RWPE1 (cell line): ENCODE measurements at places on chromosomes 1 and 21.

DNA sequence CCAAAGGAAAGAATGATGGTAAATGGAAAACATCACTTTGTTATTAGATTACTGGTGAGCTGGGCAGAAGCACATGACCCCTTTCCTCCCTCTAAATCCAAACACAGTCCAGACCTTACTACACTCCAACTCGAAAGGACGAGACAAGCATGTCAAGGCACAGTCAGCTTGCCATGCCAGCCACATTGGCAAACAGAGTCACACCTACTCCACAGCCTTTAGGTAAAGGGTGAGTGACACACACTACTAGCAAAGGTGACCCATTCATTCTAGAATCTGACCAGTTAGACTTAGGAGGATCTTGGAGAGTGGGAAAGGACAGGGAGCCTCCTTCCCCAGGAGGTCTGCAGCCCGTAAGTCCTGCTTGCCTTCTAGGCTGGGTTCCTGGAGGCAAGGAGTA, 3.0 kb downstream of the SLC44A3 start:
- DNase-seq: no peak

- no peak for DNase-seq
These were observed 6.8 kb downstream of the MIER1 start for GRCh38 chr1:66931590-66931989.

DNA sequence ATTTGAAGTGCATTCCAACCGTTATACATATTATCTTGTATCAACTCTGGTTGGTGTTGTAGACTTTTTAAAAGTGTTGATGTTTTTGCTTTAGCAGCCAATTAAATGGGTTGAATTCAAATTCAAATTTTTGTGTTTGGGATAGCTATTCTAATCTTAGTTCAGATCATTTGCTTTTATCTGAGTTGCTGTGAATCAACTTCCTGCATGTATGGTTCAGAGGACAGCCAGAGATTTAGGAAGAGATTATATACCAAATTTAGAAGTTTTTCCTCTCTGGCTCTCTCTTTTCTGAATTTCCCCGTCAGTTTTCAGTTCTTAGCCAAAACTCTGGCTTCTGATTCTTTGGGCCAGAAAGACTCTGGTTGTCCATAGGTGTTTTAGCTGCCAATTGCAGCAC, 415.5 kb downstream of the NUF2 start:
- DNase-seq: no peak

- no peak for DNase-seq
These were observed 19.3 kb upstream of the ACTA1 start for GRCh38 chr1:229452956-229453801.

DNA sequence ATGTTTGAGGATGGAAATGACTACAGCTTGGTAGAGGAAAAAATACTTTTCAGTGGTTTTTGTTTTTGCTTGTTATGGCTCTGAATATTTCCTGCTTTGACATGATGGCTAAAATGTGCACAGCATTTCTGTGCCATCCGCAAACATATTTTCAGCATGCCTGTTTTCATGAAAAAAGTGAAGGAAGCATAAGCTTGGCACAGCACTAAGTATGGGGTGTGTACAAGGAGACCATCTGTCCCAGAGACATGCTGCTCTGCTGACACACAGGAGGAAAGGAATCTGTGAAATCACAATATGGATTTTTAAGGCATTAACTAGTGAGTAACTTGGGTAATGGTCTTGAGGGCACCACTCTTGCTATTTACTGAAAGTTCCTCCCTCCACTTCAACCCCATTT, 595.5 kb downstream of the RWDD3 start:
- DNase-seq: no peak

GRCh38 chr1:208302699-208303238, 58.6 kb upstream of the PLXNA2 start:
- DNase-seq: no peak

GRCh38 chr1:109502364-109502851, 7.1 kb downstream of the AMIGO1 start:
- no peak for DNase-seq

- no peak for DNase-seq
These were observed 9.8 kb downstream of the PPP2R5A start for GRCh38 chr1:212294983-212295382.

DNA sequence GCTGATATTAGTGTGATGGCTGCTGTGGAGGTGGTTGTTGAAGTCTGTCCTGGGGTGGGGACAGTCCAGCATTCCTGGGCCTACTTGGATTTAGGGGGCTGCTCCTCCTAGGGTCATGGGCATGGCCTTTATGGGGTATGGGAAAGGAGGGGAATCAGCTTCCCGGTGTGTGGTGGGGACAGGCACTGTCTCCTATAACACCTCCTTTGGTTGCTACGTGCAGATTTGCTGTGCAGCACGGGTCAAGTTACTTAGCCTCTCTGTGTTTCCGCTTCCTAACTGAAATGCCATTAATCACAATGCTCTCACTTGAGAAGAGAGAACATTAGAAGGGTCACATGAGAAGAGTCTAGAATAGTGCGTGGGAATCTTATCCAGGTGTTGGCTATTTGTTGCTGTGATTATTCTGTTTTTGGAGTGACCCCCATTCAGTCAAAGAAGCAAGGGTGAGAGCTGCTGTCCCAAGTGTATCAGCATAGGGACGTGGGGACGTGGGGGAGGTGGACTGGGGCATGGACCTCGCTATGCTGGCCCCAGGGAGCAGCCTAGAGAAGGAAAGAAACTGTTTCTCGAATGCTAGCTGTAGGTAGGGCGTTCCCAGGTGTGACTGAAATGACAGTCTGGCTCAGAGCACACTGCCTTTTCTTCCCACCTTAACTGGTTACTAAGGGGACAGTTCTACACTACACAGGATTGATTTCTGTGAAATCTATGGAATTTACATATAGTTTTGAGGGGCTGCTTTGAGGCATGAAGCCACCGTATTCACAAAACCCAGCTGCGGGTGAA, 19.9 kb downstream of the SOX13 start:
- DNase-seq: no peak

- DNase-seq: no peak
These were observed 489.2 kb upstream of the C1orf87 start for GRCh38 chr1:60562740-60563139.

DNA sequence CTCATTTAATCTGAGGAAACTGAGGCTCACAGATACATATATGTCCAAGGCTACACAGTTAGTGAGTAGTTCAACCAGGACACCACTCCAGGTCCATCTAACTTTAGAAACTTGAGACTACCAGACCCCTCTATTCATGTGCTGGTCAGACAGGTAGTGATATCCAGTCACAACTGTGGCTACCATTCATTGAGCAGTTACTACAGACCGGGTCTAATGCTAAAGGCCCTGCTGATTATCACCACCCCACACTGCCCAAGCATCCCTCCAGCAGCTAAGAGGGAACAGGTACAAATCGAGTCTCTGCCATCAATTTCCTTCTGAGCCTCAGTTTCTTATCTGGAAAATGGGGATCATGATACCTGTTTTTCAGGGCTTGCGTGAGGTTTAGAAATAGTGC, 5.3 kb downstream of the HPCA start:
- no peak for DNase-seq

GRCh38 chr1:40982721-40983120, 3.2 kb downstream of the CTPS1 start:
- no peak for DNase-seq

DNA sequence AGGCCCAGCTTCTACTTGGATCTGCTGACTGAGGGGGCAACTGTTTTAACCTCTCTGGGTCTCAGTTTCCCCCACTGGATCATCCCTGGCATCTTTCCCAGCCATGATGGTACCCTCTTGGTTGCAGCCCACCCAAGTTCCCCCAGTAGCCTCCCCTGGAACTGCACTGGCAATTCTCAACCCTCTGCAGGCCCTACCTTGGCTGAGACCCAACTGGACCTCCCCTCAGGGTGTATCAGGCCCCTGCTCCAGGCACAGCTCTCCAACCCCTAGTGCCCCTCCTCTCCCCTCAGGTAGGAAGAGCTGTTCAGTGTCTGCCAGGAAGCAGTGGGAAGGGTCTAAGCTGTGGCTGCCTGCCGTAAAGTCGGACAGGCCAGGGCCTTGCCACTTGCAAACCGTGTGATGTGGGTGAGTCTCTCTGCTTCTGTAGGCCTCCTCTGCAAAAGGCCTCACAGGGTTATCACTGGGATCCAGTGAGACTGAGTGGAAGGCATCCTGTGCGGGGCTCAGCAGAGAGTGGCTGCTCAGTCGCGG, 32.1 kb downstream of the RHBG start:
- no peak for DNase-seq

- no peak for DNase-seq
These were observed 43.3 kb downstream of the ZBTB17 start for GRCh38 chr1:15932612-15933011.

GRCh38 chr21:38326899-38327298, 70.1 kb downstream of the KCNJ15 start:
- no peak for DNase-seq

GRCh38 chr1:24803220-24803619, 58.0 kb downstream of the CLIC4 start:
- DNase-seq: no peak

DNA sequence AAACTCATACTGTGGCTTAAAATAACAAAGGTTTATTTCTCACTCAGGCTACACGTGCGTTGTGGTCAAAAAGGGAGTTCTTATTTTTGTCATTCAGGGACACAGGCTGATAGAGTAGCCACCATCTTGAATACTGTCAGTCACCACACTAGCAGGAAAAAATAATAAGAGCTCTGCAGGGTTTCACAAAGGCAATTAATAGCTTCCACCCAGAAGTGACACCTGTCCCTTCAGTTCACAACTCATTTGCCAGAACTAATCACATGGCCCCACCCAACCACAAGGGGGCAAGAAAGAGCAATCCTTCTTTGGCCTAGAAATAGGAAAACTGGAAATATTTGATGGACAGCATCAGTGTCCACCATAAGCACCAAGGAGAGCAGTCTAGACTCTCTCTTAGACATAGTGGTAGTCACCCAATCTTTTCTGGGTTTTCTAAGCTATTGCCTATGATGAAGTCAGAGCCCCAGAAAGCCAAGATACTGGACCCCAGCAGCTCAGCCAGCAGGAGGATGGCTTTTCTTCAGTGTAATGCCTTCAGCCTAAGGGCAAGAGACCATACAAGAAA, 8.2 kb downstream of the HAPLN2 start:
- DNase-seq: no peak

GRCh38 chr1:16068356-16069270, 4.8 kb downstream of the FAM131C start:
- DNase-seq: no peak

- no peak for DNase-seq
These were observed 151.8 kb downstream of the TENT5C start for GRCh38 chr1:117757668-117758067.

- no peak for DNase-seq
These were observed 5.7 kb downstream of the KCNQ4 start for GRCh38 chr1:40789342-40789598.

DNA sequence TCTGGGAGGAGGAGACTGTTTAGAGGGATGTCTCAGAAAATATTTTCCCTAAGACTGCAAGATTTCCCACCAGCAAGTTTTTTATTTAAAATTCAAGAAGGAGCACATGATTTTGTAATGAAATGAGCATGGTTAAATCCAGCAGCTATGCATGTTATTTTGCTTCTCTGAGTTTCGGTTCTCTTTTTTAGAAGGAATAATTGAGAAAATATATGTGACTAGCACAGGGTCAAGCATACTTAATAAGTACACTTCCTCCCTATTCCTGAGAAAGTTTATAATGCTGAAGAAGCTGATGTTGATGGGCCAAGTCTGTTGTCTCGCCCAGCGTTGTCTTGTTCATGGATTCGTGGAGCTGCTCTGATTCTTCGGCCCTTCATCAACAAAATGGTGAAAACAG, 51.2 kb downstream of the EXO1 start:
- no peak for DNase-seq

GRCh38 chr1:72355899-72356298, 73.6 kb upstream of the NEGR1 start:
- DNase-seq: no peak

DNA sequence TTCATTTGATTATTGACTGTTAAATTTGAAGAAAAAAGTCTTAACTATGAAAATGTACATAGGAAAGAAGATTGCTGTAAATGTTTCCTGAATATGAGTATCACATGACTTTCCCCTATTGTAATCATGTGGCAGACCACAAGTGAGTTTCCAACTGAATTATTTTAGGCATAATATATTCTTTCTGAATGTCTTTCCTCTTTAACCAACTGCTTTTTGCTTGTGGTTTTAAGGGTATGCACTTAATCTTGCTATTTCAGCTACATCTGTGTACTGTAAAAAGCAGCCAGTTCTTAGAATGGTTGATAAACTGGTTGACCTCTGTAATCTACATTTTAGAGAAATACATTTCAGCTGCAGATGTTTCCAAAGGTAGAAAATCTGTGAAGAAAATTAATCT, 400.7 kb downstream of the NEGR1 start:
- DNase-seq: no peak

DNA sequence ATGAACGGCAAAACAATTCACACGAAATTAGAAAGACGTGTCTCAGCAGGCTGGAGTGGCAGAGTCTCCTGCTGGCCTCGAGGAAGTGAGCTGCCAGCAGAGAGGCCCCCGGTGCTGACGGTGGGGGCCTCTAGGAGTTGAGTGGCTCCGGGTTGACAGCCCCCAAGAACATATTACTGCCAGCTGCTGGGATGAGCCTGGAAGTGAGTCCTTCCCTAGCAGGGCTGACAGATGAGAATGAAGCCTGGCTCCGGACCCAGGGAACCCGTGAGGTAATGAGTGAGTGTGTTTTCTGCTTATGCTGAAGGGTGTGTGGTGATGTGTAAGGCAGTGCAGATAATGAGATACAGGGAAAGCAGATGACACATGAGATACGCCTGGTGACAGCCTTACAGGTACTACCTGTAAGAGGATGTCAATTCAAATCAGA, 23.5 kb upstream of the LRRC47 start:
- peak; percentile 26 for DNase-seq

- DNase-seq: no peak
These were observed 221.4 kb upstream of the PKN2 start for GRCh38 chr1:88462488-88463261.

GRCh38 chr1:185289880-185290279, 27.2 kb downstream of the IVNS1ABP start:
- no peak for DNase-seq

DNA sequence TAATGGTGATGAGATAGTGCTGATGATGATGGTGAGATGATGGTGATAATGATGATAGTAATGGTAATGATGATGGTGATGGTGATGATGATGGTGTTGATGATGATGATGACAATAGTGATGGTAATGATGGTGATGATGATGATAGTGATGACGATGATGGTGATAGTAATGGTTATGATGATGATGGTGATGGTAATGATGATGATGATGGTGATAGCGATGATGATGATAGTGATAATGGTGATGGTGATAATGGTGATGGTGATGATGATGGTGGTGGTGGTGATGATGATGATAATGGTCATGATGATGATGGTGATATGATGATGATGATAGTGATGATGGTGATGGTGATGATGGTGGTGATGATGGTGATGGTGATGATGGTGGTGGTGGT, 384.6 kb downstream of the MATN1 start:
- DNase-seq: no peak

GRCh38 chr1:95578462-95578861, 344.5 kb downstream of the RWDD3 start:
- no peak for DNase-seq

DNA sequence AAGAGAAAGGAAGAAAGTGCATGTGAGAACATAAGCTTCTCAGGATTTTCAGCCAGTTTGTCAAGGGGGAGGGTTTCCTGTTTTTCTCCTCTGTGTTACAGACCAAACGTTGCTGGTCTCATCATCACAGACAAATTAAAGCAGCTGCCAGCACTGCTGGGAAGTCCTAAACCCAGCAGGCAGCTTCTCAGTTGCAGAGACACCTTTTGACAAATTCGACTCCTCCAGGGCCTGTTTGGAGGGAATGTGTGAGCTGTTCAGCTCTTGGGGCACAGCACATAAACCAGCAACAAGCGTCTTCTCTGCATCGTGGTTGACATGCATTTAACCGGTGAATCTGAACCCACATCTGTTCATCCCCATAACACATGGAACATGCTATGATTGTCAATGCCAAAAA, 454.6 kb upstream of the RUNX1 start:
- no peak for DNase-seq
